ENCODE measurements at places on chromosomes 12 and 14.

- no peak for DNase-seq
Measured at GRCh38 chr12:39032448-39032847, 127.1 kb upstream of the CPNE8 start.

DNA sequence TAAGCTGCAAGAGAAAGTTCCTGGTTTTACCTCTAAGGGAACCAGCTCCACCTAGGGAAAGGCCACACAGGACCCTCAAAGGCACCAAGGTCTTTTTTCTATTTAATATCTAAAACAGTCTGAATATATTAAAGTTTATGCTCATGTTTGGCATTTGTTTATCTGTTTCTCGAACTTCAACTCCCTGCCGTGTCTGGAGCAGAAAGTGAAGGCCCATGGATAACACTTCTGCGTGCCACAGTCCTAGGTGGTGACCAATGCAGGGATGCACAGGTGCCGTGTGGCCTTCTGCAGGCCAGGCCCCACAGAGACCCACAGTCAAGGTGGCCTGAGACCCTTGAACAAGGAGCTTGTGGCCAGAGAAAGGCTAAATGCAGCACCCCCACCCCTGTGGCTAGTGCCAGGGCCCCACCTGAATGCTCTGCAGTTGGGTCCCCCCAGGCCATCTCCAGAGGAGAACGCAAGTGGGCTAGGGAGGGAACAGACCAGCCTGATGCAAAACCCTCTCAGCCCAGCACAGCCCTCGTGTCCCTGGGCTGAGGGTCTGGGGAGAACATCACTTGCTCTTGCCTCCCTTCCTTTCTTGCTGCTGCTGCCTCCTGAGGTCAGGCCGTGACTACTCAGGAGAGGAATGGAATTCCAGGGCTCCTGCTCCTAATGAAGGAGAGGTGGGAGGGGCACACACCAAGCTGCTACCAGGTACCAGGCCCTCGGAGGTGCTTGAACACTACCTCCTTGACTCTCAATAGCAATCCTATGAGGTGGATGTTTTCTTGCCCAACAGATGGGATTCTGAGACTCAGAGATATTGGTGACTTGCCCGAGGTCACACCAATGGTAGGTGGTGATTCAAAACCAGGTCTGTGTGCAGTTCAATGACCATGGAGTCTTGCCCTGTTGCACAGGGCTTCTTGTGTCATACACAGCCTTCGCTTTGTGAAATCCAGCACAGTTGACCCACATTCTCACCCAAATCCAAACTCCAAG, 45.4 kb downstream of the PSMA6 start:
- DNase-seq = no peak

DNA sequence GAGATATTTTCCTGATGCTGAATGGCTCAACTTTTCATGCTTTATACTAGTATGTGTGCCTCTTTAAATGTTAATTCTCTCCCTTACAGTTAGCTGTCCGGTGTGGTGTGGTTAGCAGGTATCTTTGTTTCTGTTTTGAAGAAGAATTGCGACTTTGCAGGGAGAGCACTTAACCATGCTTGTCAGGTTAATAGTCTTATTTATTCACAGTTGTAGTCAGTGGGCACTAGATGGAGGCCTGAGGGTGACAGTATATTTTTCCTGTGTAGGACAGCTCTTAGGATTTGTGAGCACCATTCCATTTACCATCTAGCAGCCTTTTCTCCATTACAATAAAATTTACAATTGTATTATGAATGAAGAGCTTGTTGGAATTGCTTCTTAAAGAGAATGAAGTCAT, 34.9 kb downstream of the PDE3A start:
- DNase-seq = no peak

- DNase-seq = no peak
Measured at GRCh38 chr12:132185705-132186104, 41.4 kb downstream of the NOC4L start.

DNA sequence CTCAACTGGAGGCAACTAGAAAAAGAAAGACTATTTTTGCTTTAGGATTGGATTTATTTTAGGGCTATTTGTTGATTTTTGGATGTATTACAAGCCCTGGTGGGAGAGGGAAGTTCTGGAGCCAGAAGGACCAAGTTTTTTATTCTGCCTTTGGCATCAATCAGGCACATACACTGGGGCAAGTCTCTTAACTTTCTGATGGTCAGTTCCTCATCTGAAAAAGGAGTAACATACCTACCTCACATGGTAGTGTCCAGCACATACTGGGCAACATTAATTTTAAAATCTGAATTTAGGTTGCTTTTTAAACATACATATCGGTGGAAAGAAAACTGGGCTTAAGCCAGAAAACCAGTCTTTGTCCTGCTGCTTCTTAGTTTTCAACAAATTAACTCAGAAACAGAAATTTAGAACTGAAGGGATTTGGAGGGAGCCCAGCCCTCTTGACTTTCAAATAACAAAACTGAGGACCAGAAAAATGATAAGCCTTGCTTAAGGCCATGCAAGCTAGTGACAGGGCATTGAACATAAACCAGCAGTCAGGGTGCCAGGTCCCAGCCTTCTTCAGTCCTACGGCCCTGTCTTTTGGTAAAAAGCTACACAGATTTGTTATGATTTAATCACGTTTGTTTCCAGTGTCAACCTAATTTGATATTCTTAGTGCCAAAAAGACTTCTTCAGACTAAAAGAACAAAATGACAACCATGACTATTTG, 90.2 kb upstream of the SLC38A2 start:
- DNase-seq = no peak

GRCh38 chr12:115762936-115763335, 514.6 kb downstream of the MED13L start:
- no peak for DNase-seq

DNA sequence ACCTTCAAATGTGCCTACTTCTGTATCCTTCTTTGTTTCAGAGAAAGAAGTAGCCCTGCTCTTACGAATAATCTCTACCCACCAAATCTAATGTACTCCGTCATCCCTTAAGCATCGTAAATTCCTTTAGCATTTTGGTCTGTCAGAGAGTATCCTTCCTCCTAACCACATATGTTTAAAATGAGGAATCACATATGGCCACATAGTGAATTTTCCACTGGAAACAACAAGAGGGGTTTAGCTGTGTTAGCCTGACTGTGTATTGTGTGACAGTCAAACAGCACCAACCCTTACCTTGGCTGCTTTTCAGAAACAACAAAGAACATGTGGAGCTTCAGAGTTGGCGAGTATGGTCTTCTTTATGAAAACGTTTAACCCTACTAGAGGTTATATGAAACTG, 5.5 kb downstream of the LUM start:
- no peak for DNase-seq

- no peak for DNase-seq
Measured at GRCh38 chr12:93144109-93144508, 215.0 kb upstream of the EEA1 start.

DNA sequence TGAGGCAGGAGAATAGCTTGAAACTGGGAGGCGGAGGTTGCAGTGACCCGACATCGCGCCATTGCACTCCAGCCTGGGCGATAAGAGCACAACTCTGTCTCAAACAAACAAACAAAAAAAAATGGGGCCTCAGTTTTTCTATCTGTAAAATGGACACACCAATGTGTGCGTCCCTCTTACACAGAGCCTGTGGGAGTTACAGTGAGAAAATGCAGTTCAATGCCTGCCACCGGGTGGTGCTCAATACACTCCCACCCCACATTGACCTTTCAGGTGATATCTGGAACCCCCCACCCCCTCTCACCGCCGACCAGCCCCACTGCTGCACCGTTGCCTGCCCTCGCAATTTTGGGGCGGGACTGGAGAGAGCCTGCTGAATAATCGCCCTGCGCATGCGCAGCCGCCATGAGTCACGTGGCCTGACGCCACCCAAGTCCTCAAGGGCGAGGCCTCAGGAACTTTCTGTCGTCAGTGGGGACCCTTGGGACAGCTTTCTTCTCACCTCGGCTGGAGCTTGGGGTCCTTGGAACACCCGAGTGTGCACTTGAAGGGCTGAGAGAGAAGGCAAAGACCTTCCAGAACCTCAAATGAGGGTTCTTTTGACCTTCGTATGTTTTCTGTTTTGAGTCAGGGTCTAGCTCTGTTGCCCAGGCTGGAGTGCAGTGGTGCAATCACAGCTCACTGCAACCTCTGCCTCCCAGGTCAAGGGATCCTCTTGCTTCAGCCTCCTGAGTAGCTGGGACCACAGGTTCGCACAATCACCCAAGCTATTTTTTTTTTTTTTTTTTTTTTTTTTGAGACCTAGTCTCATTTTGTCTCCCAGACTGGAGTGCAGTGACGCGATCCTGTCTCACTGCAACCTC, 14.6 kb upstream of the CABP1 start:
- DNase-seq = no peak

GRCh38 chr12:8655421-8655820, 7.2 kb downstream of the MFAP5 start:
- no peak for DNase-seq

- DNase-seq = no peak
Measured at GRCh38 chr14:66998013-66998412, 191.2 kb upstream of the GARIN2 start.

DNA sequence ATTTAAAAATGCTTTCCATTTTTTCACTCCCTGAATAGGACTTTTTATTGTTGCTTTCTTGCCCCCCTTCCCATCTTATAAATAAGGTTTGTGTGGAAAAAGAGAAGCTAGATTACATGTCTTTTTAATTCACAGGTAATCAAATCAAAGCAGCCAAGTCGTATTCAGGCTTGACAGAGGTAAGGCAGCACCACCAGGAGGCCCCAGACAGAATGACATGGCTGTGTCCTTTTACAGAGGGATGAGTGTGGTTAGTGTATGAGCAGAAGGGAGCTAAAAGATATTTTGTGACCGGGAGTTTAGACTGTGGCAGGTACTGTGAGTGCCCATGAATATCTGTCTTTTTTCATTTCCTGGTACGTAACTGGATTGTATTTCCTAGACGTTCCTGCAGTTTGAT, 596.1 kb downstream of the ETNK1 start:
- DNase-seq = no peak

All from stimulated activated CD8-positive, alpha-beta memory T cell treated with anti-CD3 and anti-CD28 coated beads, Interleukin-2, amount 100 ng/mL, for 1 hour (primary cell).